ENCODE measurements at places on chromosomes 2 and 18. TPM values are rescaled to one million over a fixed set of nuclear protein-coding genes. Genes with fewer than 3 reads are reported as not detected.

VWA3B gene
- not detected for total RNA-seq

GBX2 gene
- not detected for total RNA-seq

GTF2A1L gene
- not detected for total RNA-seq

SCG2 gene
- 0.42 TPM for total RNA-seq

GREB1 gene
- total RNA-seq, result 0.10 TPM

SLC23A3 gene
- 0.31 TPM for total RNA-seq

CBLN2 gene
- 0.10 TPM for total RNA-seq

QPCT gene
- total RNA-seq, result 49.5 TPM

SIX3 gene
- not detected for total RNA-seq

KYNU gene
- 35.9 TPM for total RNA-seq

C18orf63 gene
- not detected for total RNA-seq

EPB41L3 gene
- 24.9 TPM for total RNA-seq

FOXI3 gene
- not detected for total RNA-seq

RAB12 gene
- 35.7 TPM for total RNA-seq

AKAIN1 gene
- not detected for total RNA-seq

FAM228A gene
- total RNA-seq, result 0.10 TPM

DOCK10 gene
- total RNA-seq, result 176 TPM

ASPRV1 gene
- total RNA-seq, result 0.84 TPM

NEB gene
- 2.0 TPM for total RNA-seq

UGT1A4 gene
- not detected for total RNA-seq

COBLL1 gene
- 26.4 TPM for total RNA-seq

HOXD10 gene
- not detected for total RNA-seq

AMER3 gene
- total RNA-seq, result not detected

C2orf66 gene
- not detected for total RNA-seq

EIPR1 gene
- total RNA-seq, result 10.0 TPM

ATP6V1B1 gene
- not detected for total RNA-seq

CTAGE1 gene
- total RNA-seq, result 0.10 TPM

PLEKHH2 gene
- total RNA-seq, result 2.3 TPM

PTPRN gene
- 1.3 TPM for total RNA-seq

LINC00305 gene
- total RNA-seq, result not detected

PRKD3 gene
- total RNA-seq, result 67.9 TPM

TNFAIP6 gene
- 11.1 TPM for total RNA-seq

TSPYL6 gene
- not detected for total RNA-seq

RNF181 gene
- 55.9 TPM for total RNA-seq

DYSF gene
- total RNA-seq, result 13.3 TPM

C1QL2 gene
- total RNA-seq, result not detected

PTH2R gene
- total RNA-seq, result 0.21 TPM

UGT1A10 gene
- not detected for total RNA-seq

CAVIN2 gene
- total RNA-seq, result 139 TPM

RAB6C gene
- total RNA-seq, result 0.10 TPM

ZCCHC2 gene
- total RNA-seq, result 54.5 TPM

INO80B gene
- total RNA-seq, result 15.3 TPM

SPAG16 gene
- total RNA-seq, result 9.8 TPM

CRACDL gene
- 1.6 TPM for total RNA-seq

MOB4 gene
- 87.6 TPM for total RNA-seq

KIF1A gene
- total RNA-seq, result not detected

TUBB8B gene
- not detected for total RNA-seq

MAP2 gene
- total RNA-seq, result 0.73 TPM

CIB4 gene
- not detected for total RNA-seq

ZSWIM2 gene
- total RNA-seq, result not detected

ETAA1 gene
- 17.7 TPM for total RNA-seq

DNAJC10 gene
- 47.6 TPM for total RNA-seq

STK36 gene
- total RNA-seq, result 2.0 TPM

EGR4 gene
- 0.52 TPM for total RNA-seq

CNGA3 gene
- not detected for total RNA-seq

TACR1 gene
- total RNA-seq, result under 0.01 TPM

RASGRP3 gene
- 31.5 TPM for total RNA-seq

Data from mononuclear cell (primary cell).